Aorta (tissue), 5 donors: ENCODE measurements at places on chromosomes 7 and 10. TPM values are rescaled to one million over a fixed set of nuclear protein-coding genes. Genes with fewer than 3 reads are reported as not detected.

DNA sequence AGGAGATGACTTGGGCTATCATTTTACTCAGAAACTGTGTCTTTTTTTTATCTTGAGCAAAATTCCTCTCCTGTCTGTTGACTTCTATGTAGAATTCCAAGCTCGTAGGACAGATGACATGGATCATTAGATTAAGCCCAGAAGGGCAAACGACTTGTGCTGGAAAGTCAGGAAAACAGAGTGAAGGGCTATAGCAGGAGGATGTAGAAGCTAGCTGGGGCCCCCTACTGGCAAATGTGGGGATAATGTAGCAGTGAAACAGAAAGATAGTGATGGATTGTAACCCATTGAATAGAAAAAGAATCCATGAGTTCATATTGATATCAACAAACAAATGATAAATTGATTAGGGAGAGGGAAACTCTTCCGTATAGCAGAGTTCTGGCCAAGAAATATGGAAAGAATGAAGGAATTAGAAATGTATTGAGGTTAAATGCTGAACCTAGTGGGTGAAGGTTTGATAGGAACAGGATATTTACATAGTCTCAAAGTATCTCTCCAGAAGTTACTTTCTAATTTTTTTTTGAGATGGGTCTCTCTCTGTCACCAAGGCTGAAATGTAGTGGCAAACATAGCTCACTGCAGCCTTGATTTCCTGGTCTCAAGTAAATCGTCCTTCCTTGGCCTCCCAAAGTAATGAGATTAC is 103.6 kb downstream of the LYZL1 start:
- no peak overlapping the region for H3K4me3 ChIP-seq
- no peaks in the 10 kb centered on the region for H3K27me3 ChIP-seq
- H3K36me3 ChIP-seq: no peaks in the 10 kb centered on the region

IKZF1 gene
- 13.5 TPM for total RNA-seq

- H3K27ac ChIP-seq: no peak overlapping the region
- no peaks in the 10 kb centered on the region for H3K4me1 ChIP-seq
- DNase-seq: no peak
- H3K36me3 ChIP-seq: no peaks in the 10 kb centered on the region
- no peak overlapping the region for H3K4me3 ChIP-seq
- no peaks in the 10 kb centered on the region for H3K27me3 ChIP-seq
Observed at GRCh38 chr10:124546055-124546369, 84.4 kb downstream of the LHPP start.

DNA sequence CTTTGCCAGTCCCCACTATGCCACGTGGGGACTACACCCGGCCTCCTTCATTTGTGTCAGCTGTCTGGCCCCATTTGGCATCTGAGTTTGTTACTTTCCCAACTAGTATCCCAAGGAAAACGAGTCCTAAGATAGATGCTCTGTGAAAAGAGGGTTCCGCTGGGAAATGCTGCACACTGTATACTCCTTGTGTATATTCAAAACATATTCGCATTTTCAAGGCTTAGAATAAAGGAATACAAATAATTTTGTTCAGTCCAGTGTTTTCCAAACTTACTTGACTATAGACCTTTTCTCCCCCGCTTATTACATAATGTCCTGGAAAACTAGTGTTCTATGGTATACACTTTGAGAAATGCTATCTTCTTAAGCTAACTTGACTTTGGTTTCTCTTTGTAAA is 167.8 kb upstream of the IMMP2L start:
- H3K4me3 ChIP-seq: no peak overlapping the region
- no peak for DNase-seq
- no peak overlapping the region for H3K27ac ChIP-seq
- peaks cover 1% of the 10 kb centered on the region for H3K4me1 ChIP-seq
- peaks cover 5% of the 10 kb centered on the region for H3K36me3 ChIP-seq
- H3K27me3 ChIP-seq: no peaks in the 10 kb centered on the region

DNA sequence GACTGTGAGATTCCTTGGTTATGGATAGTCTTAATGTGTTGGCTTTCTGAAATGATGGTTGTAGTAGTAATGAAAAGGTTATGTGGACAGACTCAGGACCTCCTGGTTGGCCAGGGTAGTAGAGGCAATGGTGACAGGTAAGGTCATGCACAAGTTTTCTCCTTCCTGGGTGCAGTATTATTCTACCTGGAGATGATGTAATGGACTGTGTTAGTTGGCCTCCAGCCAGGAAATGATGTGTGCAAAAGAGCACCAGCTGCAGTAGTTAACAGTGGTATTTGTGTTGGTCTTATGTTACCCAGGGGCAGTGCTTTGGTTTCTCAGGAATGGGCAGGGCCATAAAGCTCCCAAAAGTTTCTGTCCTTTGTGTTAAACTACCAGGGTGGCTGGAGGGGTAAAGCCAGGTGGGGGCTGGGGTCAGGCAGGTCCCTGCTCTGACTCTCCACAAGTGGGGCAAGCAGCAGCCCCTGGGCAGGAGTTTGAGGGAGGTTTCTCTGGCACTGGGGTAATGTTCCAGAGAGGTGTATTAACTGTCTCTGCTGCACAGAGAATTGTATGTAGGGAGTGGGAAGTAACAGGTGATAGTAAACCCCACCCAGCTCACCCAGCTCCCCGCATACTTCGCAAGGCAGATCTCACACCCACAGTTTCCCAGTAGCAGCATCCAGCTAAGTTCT is 36.3 kb downstream of the GPR22 start:
- no peak overlapping the region for H3K27ac ChIP-seq
- no peaks in the 10 kb centered on the region for H3K27me3 ChIP-seq
- no peak for DNase-seq
- H3K36me3 ChIP-seq: no peaks in the 10 kb centered on the region
- no peaks in the 10 kb centered on the region for H3K4me1 ChIP-seq
- H3K4me3 ChIP-seq: no peak overlapping the region

UTF1 gene
- total RNA-seq: not detected

DNA sequence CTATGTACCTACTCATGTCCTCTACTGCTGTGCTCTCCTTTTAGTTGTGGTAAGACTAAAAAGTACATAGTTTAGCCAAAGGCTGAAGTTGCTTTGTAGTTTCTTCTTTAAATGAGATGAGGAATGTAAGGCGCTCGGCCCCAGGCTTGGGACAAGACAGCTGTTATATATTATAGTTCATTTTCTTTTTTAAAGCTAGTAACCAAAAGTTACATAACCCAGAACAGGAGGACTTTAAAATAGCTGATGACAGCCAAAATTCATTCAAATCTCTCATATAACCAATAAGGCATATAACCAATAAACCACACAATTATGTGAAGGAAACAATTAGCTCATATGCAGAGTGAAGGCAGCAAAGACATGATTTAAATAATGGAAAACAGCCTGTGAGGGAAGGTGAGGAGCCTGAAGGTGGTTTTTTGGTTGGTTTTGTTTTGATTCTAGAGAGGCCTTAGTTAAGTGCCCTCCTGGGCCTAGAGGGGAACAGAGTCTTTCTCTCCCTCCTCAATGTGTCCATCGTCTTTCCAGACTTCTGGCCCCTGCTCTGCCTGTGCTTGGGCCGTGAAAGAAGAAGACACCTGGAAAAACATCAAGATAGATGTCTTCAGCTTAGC is 35.8 kb downstream of the SLC26A4 start:
- no peak overlapping the region for H3K4me3 ChIP-seq
- no peaks in the 10 kb centered on the region for H3K27me3 ChIP-seq
- DNase-seq: no peak
- no peak overlapping the region for H3K27ac ChIP-seq

- H3K4me3 ChIP-seq: no peak overlapping the region
- no peaks in the 10 kb centered on the region for H3K4me1 ChIP-seq
- no peak overlapping the region for H3K27ac ChIP-seq
- H3K36me3 ChIP-seq: no peaks in the 10 kb centered on the region
- DNase-seq: no peak
- H3K27me3 ChIP-seq: no peaks in the 10 kb centered on the region
Observed at GRCh38 chr7:101731502-101732084, 85.8 kb upstream of the CUX1 start.

DNA sequence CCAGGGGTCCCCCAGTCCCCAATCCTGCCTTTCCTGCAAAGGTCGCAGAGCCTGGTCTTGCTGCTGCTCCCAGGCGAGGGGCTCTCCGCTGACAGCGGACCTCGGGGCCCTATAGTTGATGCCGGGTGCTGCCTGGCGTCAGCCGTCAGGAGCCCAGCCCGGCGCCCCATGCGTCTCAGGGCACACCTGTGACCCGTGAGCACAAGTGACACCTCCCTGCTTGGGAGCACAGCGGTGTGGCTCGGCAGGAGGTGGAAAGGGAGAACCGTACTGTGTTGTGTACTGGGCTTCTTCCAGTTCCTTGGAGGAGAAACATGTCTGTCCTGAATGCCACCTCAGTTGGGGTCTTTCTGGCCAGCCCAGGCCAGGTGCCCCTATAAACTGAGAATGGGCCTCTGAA is 56.7 kb downstream of the LHPP start:
- H3K27ac ChIP-seq: no peak overlapping the region
- no peaks in the 10 kb centered on the region for H3K27me3 ChIP-seq
- H3K4me3 ChIP-seq: no peak overlapping the region
- no peaks in the 10 kb centered on the region for H3K36me3 ChIP-seq
- H3K4me1 ChIP-seq: no peaks in the 10 kb centered on the region

ASB13 gene
- 23.2 TPM for total RNA-seq

GRCh38 chr7:42222125-42222524 is 14.9 kb downstream of the GLI3 start:
- H3K36me3 ChIP-seq: no peaks in the 10 kb centered on the region
- DNase-seq: no peak
- H3K27ac ChIP-seq: no peak overlapping the region
- H3K4me1 ChIP-seq: no peaks in the 10 kb centered on the region
- H3K27me3 ChIP-seq: no peaks in the 10 kb centered on the region
- no peak overlapping the region for H3K4me3 ChIP-seq

GARS1 gene
- 56.5 TPM for total RNA-seq

DNA sequence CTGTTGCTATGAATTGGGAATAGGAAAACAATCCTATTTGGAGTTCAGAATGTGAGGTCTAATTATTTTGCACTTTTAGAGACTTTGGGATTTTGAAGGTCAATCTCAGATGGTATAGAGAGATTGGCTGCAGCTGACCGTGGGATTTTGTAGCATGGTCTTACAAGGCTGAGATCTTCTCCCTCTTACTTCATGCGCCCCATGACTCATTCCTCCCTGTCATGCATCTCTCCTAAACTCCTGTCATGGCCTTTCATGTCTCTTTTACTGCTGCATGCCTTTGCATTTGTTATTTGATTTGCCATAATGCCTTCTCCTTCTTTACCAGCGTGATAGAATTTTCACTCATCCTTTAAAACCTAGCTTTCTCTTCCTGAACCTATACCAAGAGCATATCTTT is 133.1 kb downstream of the BBS9 start:
- H3K4me1 ChIP-seq: no peaks in the 10 kb centered on the region
- no peaks in the 10 kb centered on the region for H3K36me3 ChIP-seq
- H3K27ac ChIP-seq: no peak overlapping the region
- DNase-seq: no peak
- H3K4me3 ChIP-seq: no peak overlapping the region

GRCh38 chr10:47169581-47169980 is 130.4 kb upstream of the GDF10 start:
- H3K27ac ChIP-seq: no peak overlapping the region
- H3K4me1 ChIP-seq: peaks cover 4% of the 10 kb centered on the region
- no peak for DNase-seq
- no peaks in the 10 kb centered on the region for H3K27me3 ChIP-seq
- H3K36me3 ChIP-seq: no peaks in the 10 kb centered on the region
- H3K4me3 ChIP-seq: no peak overlapping the region

TMEM270 gene
- total RNA-seq: not detected

DNA sequence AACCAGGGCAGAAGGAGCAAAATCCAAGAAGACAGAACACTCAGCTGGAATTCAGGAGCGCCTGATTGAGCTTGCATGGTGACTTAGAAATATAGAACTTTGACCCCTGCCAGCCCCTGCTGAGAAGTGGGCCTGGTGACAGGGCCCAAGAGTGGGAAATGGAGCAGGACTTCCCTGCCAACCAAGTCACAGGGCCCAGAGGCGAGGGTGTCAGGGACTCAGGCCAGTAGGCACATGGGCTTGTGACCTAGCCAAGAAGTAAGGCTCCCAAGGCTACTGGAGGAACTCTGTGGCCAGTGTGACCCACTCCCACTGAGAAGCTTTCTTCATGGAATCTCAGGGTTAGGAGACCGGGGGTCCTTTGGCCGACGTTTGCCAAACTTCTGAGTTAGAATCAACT is 31.9 kb downstream of the LRRC20 start:
- H3K27me3 ChIP-seq: no peaks in the 10 kb centered on the region
- H3K36me3 ChIP-seq: no peaks in the 10 kb centered on the region
- no peak overlapping the region for H3K27ac ChIP-seq
- DNase-seq: no peak

DNA sequence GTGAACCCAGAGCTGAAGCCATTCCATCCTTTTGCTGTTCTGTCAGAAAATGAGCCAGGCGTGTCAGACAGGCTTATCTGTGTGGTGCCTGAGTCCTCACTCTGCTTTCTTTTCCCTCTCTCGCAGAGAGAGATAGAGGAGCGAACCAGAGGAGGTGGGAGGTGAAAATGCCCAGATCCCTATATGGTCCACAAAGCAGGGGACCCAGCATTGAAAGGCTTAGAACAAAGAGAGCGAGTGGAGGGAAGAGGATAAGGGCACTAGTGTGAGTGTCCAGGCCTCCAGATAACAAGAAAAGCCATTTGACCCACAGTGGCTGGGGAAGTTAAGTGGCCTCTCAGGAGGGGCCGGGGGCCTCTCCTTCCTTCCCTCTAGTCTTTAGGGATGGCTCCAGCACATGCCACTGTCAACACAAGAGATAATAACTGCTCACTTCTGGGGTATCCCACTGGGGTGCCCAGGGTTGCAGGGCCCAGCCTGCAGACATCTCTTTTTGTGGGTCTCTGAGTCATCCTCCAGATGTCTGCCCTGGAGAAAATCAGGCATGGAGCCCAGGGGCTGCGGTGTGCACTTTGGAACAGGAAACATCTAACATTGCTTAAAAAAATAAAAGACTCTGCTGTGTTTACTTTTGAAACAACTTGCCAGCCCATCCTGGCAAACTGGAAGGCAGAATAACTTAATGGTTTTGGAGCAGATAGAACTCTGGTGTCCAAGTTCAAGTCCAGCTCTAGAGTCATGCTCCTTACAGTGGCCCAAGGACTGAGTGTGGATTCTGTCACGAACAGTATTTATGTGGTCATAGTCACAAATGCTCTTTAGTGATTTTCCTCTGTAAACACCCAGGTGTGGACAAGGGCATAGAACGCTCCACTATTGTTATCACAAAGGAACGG is 189.5 kb downstream of the CXCL12 start:
- no peaks in the 10 kb centered on the region for H3K4me1 ChIP-seq
- no peaks in the 10 kb centered on the region for H3K36me3 ChIP-seq
- H3K27me3 ChIP-seq: no peaks in the 10 kb centered on the region

GRCh38 chr7:44324481-44325200 is 753 bp downstream of the CAMK2B start:
- no peaks in the 10 kb centered on the region for H3K27me3 ChIP-seq
- H3K27ac ChIP-seq: no peak overlapping the region
- H3K4me3 ChIP-seq: peak overlapping the region; percentile 36
- no peaks in the 10 kb centered on the region for H3K4me1 ChIP-seq

DNA sequence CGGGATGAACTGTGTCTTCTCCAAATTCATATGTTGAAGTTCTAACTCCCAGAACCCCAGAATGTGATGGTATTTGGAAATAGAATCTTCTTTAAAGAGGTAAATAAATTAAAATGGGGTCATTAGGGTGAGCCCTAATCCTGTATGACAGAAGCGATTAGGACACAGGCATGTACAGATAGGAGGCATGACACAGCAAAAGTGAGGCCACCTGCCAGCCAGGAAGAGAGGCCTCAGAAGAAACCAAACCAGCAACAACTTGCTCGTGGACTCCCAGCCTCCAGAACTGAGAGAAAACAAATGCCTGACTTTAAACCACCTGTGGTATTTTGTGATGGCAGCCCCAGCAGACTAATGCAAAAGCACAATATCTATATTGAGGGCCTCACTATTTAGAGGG is 214.3 kb downstream of the NEBL start:
- H3K27ac ChIP-seq: no peak overlapping the region
- no peak for DNase-seq
- no peaks in the 10 kb centered on the region for H3K27me3 ChIP-seq
- no peak overlapping the region for H3K4me3 ChIP-seq

TBX20 gene
- total RNA-seq: not detected

C10orf71 gene
- 0.13 TPM for total RNA-seq
